ENCODE measurements at places on chromosomes 6 and 20.
A peak's percentile ranks its signal among the peaks of the same experiment; 100 is the strongest.

GRCh38 chr20:59620860-59621505 is 16.6 kb downstream of the PHACTR3 start:
- DNase-seq = no peak

- DNase-seq = no peak
Measured at GRCh38 chr6:53869964-53870363, 75.2 kb downstream of the LRRC1 start.

- DNase-seq = no peak
Measured at GRCh38 chr6:165200178-165200577, 109.2 kb downstream of the C6orf118 start.

DNA sequence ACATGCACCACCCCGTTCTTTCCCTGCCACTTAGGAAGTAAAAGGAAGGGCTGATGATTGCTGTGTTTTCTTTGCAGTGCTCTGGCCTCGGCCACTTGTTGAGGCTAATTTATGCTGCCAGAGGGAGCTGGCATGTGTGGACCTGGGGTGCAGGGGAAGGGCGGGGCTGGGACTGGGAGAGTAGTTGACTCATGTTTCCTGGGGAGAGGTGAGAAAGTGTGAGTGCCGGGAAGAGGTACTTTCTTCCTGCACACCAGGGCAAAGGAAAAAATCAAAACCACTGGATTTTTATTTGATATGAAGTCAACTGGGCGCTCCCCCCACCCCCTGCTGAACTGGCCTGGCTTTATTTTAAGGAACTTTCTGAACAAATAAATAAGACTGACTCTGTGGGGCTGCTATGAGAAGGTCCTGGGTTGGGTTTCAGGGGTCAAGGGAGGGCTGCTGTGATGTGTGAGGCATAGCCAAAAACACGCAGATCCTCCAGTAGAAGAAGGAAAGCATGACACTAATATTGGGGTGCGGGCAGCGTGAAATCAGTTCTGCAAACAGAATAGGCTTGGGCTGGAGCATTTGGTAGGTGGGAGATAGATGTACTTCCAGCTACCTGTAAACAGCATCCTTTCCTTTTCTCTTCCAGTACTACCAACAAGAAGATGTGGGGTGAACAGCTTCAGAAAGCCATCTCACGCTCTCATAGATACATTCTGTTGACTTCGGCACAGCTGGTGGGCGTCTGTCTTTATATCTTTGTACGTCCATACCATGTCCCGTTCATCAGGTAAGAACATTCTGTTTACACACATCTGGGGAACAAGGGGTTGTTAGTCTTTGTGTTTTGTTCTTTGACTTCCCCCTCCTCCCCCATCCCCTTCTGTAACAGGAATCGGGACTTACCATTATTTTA is 87.5 kb downstream of the SYNJ2 start:
- no peak for DNase-seq

DNA sequence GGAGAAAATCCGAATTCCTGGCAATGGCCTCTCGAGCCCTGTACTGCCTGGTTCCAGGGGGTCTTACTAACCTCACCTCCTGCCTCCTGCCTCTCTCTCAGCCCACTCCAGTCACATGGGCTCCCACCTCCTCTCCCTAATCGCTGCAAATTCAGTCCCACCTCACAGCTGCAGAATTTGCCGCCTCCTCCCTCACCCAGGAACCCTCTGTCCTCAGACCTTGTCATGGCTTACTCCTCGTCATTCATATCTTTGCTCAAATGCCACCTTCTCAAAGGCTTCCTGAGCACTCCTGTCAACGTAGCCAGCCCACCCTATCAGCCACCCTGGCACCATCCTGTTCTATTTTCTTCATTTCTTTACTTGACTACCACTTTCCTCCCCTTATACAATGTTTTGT is 89.0 kb downstream of the SLC2A10 start:
- no peak for DNase-seq

DNA sequence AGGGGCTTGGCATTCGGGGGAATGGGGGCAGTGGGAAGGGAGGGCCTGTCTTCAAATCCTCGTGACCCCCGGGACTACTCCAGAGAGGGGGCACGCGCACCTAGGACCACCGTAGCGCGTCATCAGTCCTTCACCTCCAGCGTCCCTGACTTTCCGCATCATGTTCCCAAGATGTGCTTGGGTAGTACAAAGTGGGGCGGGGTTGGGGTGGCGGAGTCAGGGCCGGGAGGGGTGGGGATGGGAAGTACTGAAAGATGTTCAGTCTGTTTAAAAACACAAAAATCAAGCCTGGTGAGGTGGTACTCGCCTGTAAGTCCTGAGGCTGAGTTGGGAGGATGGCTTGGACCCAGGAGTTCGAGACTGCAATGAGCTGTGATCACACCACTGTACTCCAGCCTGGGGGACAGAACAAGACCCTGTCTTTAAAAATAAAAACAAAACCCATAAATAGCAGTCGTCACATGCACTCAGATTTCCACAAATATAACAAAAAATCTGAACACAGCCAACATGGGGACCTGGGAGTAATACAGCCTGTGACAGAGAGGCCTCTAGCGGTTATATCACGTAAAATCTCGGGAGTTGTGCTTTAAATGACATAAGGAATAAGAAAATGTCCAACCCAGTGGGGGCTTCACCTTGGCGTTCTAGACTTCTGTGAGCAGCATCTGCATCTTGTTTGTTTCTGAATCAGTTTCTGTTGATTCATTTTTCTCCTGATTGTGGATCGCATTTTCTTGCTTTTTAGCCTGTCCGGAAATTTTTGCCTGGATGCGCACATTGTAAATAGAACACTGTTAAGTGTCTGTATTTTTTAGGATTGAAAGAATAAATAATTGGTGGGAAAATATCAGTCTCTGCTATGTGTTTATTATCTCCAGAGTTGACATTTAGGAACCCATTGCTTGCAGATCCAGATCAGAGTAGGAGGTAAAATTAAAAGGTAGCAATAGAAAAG is 698 bp upstream of the LRP11 start:
- DNase-seq = peak; percentile 42

DNA sequence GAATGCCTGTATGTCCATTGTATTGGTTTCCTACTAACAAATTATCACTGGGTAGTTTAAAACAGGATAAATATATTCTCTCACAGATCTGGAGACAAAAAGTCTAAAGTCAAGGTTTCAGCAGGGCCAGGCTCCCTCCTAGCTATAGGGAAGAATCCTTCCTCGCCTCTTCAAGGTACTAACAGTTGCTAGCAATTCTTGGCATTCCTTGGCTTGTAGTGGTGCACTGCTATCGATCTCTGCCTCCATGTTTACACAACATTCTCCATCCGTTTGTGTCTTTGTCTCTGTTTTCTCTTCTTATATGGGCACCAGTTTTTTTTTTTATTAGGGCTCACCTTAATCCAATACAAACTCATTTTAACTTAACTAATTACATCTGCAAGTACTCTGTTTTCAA is 48.9 kb downstream of the OR2B6 start:
- no peak for DNase-seq

DNA sequence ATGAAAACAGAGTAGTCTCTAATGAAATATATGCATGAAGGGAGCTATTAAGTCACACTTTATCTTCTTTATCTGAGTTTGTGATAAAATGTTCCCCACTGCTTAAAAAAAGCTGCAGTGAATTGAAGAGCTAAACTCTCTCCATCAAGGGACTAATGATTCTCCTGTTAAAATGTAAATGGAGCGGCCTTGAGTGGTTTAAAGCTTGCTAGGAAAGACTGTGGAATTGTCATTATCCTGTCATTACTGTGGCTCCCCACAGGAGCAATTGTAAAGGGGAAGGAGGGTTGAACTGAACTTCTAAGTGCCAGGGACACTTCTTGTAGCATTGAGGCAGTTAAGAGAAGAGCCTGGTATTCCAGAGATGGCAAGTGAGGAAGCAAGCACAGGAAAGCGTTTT is 17.3 kb upstream of the CNR1 start:
- DNase-seq = no peak

DNA sequence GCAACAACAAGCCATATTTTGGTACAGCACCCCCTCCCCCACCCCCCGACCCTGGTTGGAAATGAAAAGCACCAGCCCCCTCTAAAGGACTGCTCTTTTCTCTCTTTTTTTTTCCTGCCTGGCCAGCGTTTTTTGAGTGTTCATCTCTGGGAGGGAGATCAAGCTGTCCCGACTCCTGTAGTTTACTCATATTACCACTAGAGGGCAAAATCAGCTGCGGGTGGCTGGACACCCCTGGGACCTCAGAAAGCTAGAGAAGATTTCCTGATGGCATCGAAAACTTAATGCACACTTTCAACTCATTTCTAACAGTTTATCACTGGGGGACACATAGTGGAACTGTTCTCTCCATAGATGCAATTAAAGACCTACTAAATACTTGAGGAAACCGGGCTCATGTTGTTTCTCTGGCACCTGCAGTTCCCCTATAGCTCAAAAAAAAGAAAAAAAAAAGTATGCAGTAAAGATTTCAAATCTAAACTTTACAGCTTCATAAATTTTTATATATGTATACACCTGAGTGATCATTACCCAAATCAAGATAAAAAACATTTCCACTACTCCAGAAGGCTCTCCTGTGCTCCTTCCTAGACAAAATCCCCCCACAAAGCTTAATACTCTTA is 24.4 kb downstream of the CNBD2 start:
- peak; percentile 53 for DNase-seq

DNA sequence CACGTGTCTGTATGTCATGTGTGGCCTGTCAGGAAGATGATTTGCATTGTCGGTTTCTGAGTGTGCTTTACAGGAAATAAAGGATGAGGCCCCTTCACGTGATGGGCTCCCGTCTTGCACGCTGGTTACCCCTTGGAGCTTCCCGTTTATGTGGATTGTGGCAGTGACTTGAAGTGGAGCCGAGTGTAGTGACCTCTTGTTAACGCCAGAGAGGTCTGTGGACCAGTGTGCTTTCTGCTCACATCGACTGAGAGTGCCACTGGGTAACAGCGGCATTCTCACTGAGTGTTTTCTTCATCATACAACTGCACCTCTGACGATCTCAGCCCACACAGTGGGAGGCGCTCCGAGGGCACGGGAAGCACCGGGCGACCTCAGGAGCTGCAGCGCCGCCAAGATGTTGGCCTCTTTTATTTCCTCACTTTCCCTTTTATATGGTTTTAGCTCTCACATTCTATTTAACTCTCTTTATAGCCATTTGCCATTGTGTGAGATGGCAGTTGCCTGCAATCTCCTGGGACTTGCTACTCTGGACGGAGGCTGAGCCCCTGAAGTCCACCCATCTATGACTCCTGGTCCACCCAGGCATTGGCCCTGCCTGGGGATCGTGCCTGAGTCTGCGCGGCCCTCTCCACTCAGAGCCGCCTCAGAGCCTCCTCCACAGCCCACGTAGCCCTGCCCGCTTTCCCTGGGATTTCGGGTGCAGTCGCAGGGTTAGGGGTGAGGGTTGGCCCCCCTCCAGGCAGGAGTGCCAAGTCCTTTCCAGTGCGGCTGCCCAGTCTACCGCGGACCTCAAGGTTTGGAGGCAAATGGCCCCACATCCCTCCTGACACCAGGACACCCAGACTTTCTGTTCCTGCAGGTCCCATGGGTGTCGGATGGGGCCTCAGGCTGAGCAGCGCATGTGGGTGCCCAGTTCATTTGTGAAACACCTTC is 238.9 kb downstream of the ERMARD start:
- DNase-seq = no peak

DNA sequence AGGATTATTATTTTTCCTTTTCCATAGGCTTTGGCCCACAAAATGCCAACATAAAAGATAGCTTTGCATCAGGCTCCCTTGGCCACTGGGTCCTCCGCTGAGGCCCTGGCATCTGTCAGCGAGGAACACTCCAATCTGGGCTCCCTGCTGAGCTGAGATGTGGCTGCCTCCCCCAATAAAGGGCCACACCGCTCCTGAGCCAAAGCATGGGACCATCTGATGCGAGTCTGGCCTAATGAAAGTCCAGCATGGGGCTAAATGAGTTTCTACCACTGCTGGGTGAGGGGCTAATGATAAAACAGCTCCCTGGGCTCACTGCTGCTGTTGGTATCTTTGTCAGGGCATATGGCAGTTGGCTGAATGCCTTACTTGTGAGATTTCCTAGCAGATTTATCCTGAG is 817.5 kb upstream of the SLC35B3 start:
- DNase-seq = no peak

DNA sequence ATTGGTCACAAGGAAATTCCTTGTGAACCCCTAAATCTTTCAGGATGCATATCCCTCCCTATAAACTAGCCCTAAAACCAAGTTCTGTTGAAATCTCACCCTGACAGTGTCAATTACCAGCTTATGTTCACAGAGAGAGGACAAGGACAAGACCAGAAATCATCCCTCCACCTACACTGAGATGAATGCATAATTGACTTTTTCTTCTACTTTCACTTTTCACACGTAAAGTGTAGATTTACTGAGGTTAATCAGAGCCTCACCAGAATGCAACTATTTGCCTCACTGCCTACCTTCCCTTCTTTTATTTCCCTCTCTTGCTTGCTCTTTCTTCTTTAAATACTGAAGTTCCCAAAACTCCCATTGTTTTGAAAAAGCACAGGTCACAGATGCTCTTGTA is 15.3 kb upstream of the NKAIN2 start:
- no peak for DNase-seq

GRCh38 chr6:90559931-90560330 is 26.9 kb downstream of the MAP3K7 start:
- no peak for DNase-seq

DNA sequence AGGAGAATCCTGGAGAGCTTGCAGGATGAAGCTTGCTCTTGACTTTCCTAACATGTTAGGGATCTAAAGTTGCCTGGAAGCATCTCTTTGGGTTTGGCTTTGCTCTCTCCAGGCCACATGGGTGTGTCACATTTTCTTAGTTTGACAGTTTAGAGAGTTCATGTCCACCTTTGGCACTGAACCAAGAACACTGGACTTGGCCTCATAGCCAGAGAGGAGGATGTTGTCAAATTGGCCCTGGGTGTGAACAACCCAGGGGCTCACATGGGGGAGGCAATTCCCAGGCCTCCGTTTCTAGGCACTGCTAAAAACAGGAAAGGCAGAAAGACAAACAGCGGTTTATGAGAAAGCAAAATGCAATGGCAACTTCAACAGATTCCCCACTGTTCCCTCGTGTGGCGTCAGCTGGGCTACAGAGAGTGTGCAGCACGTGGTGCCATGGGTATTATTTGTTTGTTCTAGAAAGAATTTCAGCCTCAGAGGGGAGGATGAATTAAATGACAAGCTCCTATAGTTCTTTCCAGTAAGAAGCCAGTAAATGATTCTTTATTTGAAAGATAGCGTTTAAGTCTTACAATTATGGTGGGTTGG is 93.9 kb downstream of the CLIC5 start:
- no peak for DNase-seq

GRCh38 chr20:12596863-12597262 is 411.9 kb upstream of the SPTLC3 start:
- no peak for DNase-seq

GRCh38 chr6:163583558-163583957 is 169.0 kb downstream of the QKI start:
- DNase-seq = no peak

GRCh38 chr6:29216528-29216927 is 45.8 kb downstream of the OR2J2 start:
- no peak for DNase-seq

DNA sequence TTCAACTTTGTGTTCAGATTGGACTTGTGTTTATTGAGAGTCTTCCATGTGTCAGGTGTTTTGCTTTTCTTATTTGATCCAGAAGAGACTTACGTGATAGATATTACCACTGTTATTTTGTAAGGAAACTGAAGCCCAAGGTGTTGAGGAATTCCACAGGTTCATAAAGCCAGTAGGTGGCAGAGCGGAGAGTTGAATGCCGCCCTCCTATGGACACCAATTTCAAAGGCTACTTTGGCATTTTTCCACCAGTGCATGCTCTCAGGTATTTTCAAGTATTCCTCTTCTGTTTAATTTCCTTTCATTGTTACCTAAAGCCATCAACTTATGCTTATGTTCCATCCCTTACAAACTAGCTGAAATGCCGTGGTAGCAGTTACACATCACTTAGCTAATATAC is 14.0 kb upstream of the COL10A1 start:
- no peak for DNase-seq
